Effector memory CD4-positive, alpha-beta T cell (primary cell): ENCODE measurements at places on chromosomes 2 and 18.
A peak's percentile ranks its signal among the peaks of the same experiment; 100 is the strongest.

- DNase-seq: no peak
These were observed 109.7 kb downstream of the NOL4 start for GRCh38 chr18:34114996-34115395.

GRCh38 chr2:117703858-117704257, 110.6 kb upstream of the DDX18 start:
- DNase-seq: no peak

DNA sequence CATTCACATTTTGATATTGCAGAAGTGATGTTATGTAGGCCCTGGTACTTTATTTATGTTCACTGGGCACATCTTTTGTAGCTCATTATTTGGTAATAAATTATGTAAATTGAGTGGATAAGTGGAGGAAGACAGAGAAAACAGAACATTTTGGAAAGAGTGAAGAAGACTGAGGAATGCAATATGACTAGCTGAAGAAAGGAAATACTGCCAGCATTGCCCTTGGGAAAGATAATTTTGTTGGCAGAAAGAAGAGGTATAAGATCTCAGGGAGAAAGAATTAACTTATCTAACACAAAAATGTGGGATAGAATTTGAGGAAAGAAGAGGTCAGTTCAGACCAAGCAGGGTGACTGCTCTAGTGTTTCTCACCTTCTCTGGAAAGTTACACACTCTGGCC, 118.8 kb downstream of the TTC27 start:
- no peak for DNase-seq

DNA sequence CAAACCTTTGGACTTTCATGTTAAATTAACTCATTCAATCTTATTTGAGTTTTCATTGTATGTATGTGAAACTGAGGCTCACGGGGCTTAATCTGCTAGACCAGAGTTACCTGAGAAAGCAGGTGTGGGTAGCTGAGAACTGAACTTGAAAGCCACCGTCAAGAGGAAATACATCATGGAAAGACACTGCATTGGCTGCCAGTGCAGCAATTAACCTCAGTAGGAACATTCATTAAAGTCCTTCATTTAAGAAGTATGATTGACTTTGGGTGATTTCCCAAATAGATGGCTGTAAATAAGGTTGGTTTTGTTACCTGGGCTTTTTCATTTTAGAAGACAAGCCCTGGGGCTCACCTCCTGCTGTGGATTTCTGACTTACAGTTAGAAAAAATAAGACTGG, 36.5 kb upstream of the MGAT5 start:
- peak; percentile 20 for DNase-seq

- DNase-seq: no peak
These were observed 42.2 kb upstream of the SMAD7 start for GRCh38 chr18:48992791-48993555.

GRCh38 chr2:145321344-145321743, 801.4 kb upstream of the ZEB2 start:
- DNase-seq: no peak

DNA sequence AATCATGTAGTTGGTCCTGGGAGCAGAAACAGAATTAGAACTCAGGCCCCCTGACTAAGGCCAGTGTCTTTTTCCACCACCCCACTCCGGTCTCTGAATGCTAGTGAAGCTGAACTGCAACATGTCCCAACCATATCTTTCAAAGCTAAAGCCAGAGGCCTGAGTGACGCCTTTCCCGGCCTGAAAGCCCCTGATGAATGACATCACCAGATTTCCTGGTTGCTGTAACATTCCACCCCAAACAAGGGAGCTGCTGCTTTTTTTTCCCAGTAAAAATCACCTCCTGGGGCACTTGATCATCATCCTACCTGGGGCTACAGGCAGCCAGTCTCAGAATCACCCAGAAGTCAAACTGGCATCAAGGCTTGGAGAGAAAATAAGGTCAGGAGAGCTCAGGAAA, 162.7 kb downstream of the ARL4C start:
- DNase-seq: no peak

GRCh38 chr2:135023886-135024485, 23.3 kb downstream of the MAP3K19 start:
- no peak for DNase-seq

DNA sequence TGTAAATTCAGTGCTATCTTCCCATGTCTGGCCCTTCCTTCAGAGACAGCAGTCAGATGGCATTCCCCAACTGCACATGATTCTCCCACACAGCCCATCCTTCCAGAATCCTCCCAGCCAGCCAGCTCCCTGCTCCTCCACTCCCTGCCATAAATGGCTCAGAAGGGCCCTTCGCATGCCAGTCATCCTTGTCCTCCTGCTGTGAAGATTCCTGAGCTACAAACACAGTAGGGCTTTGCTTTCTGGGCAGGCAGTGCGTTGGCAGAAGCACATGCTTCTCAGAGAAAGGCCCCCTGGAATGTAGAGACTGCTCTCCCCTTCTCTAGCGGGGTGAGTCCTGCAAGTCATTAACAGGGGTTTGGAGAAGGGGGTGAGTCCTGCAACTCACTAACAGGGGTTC, 71.9 kb downstream of the TEX51 start:
- no peak for DNase-seq

DNA sequence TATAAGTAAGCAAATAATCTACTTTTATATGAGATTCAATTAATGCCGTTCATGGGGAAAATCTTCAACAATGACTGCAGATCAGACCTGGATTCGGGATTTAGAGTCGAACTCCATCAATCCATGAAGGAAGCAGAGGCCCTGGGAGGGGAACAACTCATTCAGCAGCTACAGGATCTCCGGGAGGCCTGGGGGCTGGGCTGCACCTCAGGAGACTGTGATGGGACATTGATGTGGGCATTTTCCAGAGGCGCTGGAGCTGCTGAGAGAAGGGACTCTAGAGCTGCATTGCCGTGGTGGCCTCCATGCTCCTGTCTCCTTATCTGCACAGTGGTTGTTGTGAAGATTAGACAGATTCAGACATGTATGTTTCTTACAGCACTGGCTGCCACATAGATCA, 76.9 kb downstream of the MYT1L start:
- no peak for DNase-seq

DNA sequence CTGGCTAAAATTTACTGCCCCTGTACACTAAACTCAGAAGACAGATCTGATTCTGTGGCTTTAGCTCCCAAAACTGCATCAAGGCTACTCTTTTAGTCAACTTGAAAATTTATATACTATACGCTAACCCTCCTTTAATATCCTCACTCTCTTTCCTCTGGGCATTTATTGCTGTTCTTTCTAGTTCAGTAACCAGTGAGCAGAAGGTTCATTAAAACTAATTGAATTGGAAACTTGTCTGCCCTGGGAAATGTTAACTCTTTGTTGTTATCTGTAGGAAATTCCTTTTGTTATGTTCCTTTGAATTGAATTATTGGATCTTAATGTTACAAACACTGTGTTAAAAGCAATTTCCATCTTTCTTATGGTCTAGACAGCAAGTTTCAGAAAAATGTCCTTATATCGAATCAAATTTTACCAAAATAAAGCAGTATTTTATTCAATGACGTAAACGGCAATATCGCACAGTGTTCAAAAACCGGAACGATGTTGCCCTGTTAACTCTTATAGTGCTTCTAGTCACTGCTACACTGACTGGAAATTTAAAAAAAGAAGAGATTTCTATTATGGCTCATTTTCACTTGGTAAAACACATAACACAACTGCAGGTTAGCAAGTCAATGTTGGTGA, 168.3 kb downstream of the NR4A2 start:
- no peak for DNase-seq

DNA sequence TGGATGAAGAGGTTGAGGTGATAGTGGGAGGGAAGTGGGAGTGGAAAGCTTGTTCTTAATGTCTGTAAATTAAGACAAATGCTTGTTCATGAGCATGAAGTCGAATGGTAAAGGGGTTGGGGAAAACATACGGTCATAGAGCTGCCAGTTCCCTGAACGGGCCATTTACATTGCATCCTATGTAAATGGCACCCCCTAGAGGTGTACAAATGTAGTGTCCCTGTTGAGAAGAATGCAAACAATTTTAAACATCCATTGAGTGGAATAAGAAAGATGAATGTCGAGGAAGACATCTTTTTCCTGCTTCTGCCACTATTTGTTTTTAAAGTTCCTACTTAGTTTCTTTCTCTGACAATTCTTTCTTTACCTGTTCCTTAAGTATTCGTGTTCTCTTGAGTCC, 155.7 kb downstream of the RDH14 start:
- DNase-seq: no peak
